Stromal cell of bone marrow (primary cell): ENCODE measurements at places on chromosomes 1 and 21.
A peak's percentile ranks its signal among the peaks of the same experiment; 100 is the strongest.

DNA sequence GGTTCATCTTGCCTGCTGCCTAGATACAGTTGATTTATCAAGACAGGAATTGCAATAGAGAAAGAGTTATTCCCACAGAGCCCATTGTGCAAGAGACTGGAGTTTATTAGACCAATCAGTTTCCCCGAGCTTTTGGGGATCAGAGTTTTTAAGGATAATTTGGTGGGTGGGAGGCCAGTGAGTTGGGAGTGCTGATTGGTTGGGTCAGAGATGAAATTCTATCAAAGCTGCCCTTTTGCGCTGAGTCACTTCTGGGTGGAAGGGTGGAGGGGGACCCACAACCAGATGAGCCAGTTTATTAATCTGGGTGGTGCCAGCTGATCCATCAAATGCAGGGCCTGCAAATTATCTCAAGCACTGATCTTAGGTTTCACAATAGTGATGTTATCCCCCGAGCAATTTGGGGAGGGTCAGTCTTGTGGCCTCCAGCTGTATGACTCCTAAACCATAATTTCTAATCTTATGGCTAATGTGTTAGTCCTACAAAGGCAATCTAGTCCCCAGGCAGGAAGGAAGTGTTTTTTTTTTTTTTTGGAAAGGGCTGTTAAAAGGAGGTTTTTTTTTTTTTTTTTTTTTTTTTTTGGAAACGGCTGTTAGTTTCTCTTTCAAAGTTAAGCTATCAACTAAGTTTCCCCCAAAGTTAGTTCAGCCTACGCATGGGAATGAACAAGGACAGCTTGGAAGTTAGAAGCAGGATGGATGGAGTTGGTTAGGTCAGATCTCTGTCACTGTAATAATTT is 7.4 kb downstream of the SLC16A4 start:
- no peak for DNase-seq

DNA sequence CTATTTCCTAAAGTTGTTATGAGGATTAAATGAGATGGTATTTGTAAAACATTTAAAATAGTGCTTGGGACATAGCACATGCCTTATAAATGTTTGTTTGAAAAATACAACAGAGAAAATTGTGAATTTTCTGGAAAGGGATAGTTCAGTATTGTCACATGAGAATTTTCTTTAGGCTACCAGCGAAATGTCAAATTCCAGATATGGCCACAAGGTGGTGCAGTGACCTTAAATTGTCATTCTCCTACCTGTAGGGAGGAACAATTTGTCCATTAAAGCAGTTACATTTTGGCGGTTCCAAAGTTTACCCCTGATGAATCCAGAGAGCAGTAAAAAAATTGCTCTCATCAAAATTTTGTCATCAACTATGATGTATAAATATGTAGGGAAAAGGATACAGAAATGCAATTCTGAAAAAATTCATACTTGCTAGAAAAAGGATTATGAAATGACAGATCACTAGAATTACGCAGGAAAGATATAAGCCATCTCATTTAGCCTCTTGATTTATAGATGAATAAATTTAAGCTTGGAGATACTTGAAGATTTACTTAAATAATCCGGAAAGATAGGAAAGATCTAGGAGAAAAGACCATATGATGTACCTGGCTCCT is 50.2 kb upstream of the TSHB start:
- peak; percentile 31 for DNase-seq

DNA sequence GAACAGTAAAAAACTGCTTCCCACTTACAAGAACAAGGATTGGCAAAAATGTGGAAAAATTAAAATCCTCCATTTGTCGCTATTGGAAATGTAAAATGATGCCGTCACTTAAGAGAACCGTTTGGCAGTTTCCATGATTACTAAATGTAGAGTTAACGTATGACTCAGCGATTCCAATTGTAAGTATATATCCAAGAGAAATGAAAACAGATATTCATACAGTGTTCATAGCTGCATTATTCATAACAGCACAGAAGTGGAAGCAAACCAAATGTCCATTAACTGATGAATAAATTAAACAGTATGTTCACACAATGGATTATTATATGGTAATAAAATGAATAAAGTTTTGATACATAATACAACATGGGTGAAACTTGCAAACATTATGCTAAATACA is 971.0 kb downstream of the AMY1C start:
- no peak for DNase-seq

- DNase-seq: no peak
Measured at GRCh38 chr1:64744492-64745180, at the start of gene RAVER2. TSS of gene RAVER2 (plus strand) at chr1:64745075. CDS start at chr1:64745173, 98 bp downstream.

DNA sequence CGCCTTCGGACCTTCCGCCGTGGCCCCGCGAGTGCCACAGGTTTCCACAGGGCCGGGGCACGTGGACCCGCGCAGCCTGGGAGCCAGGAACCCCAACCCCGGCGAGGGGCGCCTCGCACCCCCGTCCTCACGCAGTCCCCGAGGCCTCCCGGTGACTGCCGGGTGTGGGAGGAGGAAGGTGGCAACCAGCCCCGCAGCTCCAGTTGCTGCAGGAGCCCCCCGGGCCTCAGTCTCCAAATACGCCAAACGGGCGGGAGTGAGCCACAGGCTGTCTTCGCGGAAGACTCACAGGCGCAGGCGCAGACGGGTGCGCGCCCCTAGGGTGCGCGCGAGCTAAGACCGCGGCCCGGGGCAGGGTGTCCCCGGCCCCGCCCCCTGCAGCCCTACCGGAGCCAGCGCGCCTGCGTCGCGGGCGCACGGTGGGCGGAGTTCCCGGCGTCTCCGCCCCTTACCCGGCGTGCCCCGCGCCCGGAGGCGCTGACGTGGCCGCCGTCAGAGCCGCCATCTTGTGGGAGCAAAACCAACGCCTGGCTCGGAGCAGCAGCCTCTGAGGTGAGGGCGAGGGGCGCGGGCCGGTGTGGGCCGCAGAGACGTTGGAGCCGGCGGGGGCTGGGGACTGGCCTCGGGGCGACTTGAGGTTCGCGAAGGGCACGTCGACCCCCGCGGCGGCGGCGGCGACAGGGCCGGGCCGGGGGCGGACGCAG is at the start of gene ARF1:
Gene ARF1 (plus strand): TSS at position 495 of the 704 bp plus-strand sequence. CDS start 14,407 bp downstream, outside the sequence.
- DNase-seq: peak; percentile 85

- DNase-seq: no peak
Measured at GRCh38 chr1:47481936-47482335, 44.1 kb downstream of the FOXD2 start.

- no peak for DNase-seq
Measured at GRCh38 chr1:30743584-30744059, 14.0 kb downstream of the LAPTM5 start.

GRCh38 chr1:205064741-205065316 is 19.4 kb downstream of the TMEM81 start:
- no peak for DNase-seq

DNA sequence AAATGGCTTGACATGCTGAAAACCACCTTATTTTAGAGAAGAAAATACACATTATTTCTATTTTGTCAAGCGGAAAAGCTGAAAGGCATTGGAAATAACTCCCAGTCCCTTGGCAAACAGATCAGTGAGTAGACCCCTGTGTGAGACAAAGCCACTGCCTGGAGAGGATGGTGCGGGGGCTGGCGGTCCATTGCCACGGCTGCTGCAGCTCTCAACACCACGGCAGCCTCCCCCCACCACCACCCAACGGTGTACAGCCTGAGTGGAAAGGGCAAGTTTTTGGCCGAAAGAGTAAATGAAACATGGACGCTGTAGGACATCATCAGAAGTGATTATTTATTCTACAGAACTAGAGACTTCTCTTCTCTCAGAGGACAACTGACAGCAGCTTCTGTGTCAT is 84.6 kb downstream of the PEX14 start:
- no peak for DNase-seq

DNA sequence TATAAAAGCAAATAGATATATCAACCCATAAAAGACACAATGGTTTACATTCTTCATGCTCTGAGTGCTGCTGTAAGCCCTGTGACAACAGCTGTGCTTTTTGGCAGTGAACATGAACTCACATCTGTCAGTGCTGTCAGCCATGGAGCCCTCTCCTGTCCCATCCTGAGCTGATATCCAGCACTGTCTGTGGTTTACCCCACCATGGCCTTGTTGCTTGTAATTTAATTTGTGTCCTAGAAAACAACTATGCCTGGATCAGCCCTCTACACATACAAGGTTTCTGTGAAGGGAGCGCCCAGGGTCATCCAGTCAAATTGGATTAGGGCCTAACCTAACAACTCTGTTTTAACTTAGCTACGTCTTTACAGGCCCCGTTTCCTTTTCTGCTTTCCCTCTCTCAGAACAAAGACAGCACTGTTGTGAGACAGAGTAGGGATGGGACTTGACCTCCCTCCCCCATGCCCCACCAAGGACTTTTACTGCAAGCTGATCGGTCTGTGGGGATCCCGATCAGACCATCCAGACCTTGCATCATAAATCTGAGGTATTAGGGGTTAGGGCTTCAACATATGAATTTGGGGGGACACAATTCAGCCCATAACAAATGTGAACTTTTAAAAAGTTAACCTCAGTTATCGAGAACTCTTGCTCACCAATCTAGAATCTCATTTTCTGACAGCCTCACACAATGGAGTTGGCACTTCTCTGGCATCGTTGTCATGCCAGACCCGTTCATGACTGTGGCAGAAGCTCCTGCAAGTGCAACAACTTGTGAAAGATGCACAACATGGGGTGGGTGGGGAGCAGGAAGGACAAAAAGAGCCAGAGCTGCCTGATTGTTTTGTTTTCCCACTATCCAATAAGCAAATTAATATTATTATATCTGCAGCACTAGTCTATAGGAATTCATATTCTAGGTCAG is 16.4 kb upstream of the SLC44A3 start:
- no peak for DNase-seq

GRCh38 chr1:41712695-41713094 is 206.0 kb downstream of the HIVEP3 start:
- no peak for DNase-seq

DNA sequence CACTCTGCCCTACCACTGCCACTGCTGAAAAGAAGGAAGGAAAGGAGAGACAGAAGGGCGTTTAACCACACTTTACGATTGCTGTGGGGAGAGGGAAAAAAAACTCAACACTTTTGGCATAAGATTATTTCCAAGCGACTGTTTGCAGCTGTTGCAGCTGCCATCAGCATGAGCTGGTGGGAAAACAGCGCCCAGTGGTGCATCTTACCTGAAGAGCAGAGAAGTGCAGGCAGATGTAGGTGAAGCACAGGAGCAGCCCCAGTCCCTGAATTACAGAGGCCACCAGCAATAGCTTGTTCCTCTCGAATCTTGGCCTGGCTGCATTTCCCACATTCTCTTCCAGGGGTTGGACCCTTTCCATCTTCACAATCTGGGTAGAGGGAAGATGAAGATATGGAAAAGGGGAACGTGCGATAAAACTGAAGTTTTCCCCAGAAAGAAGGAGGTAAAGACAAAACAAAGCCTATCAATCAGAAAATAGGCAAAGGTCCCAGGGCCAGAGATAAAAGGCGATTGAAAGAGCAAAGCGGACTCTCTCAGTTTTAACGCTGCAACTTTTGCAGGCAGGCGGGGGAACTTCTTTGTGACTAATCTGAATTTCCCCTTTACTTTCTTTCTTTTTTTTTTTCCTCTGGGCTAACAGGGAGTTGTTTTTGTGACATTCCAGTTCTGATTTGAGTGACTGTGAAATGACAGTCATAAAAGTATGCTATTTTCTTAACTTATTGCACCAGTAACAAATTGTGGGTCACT is at the start of gene TNFSF4:
Gene TNFSF4 (minus strand): TSS at position 516 of the 753 bp plus-strand sequence. CDS start 155 bp downstream, at position 361.
- no peak for DNase-seq

GRCh38 chr21:16800536-16801275 is 712.1 kb upstream of the CXADR start:
- no peak for DNase-seq

- no peak for DNase-seq
Measured at GRCh38 chr1:156935505-156936128, 15.2 kb downstream of the LRRC71 start.

GRCh38 chr1:225250432-225250831 is 177.4 kb downstream of the LBR start:
- no peak for DNase-seq

DNA sequence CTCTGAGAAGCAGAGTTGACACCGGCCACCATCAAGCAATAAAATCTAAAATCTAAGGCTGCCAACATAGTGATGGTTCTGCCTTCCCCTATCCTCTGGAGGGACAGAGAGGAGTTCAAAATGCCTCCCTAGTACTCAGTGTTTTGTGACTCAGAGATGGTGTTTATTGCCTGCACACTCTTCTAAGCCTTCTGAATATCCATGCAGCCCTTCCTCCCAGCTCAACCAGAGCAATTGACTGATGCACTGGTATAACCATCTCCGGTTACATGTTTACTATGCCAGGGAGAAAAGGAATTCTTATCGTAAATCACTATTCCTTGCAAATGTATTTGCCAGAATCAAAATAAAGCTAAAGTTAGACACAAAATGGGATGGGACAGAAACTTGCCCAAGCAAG is 132.9 kb upstream of the RAB4A start:
- DNase-seq: no peak

- no peak for DNase-seq
Measured at GRCh38 chr1:226722901-226723656, 16.0 kb downstream of the ITPKB start.

GRCh38 chr1:73327998-73328397 is 870.0 kb downstream of the LRRIQ3 start:
- no peak for DNase-seq

- DNase-seq: no peak
Measured at GRCh38 chr1:228101994-228102790, 933 bp downstream of the C1orf35 start.

DNA sequence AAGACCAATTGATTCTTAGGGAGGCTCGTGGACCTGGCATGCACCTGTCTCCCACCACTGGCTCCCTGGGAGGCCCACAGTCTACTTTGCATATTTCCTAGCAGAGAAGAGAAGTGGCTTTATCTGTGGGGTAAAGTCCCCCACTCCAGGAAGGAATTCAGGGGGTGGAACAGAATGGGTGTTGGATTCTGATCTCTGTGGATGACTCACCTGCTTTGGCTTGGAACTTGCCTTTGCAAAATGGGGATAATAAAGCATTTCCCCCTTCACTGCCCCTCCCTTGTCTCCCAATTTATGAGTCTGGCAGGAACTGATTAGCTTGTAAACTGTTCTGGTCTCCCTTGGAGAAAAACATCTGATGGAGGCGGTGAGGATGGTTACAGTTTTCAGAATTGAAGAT is 21.2 kb upstream of the OTUD3 start:
- no peak for DNase-seq

DNA sequence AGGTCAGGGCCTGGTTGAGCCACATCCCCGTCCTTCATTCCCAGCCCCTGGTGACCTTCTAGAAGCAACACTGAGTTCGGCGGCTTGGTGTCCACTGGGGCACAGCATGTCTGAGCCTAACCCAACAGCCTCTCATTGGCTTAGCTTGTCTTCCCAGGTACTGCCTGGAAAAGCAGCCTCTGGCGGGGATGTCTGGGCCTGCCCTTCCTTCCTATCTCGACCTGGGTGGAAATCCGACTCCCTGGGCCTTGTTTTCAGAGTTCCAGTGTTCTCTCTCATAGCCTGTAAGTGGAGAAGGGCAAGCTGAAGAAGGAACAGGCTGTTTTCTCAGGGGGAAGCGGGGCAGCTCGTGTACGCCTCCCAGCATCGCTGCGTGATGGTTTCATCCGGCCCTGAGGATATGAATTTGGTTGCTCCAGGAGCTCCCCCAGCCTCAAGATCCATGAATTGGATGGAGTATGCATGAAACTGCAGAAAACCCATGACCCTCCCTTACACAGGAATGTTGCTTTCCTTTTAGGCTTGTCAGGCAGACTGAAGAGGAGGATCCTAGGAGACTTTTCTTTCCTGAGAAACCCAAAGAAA is 116.5 kb upstream of the IRF2BP2 start:
- no peak for DNase-seq

- DNase-seq: no peak
Measured at GRCh38 chr1:187032982-187033692, 204.4 kb downstream of the PLA2G4A start.
